ENCODE measurements at places on chromosomes 2 and 18. TPM values are rescaled to one million over a fixed set of nuclear protein-coding genes. Genes with fewer than 3 reads are reported as not detected.

GRCh38 chr18:13216711-13217465, 1.7 kb upstream of the LDLRAD4 start:
- no peak for DNase-seq

- DNase-seq: no peak
These were observed 9.4 kb upstream of the AGFG1 start for GRCh38 chr2:227462462-227462951.

GRCh38 chr18:37516361-37516853, 49.2 kb downstream of the CELF4 start:
- DNase-seq: no peak

DNA sequence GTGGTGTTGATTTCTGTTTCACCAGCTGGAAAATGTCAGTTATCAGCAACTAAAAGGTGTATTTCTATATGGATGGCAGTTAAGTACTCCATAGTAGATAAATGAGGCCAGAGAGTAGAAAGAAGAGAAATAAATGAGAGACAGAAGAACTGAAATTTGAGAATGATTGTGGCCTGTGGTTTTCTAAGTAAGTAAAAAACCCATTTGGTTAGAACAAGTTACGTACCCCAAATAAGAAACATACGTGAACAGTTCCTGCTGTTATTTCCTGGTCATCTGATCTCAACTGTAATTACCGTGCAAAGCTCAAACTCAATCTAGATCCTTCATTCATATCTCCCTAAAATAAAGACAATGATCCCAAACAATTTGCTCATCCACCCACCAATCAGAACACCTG, 181.3 kb downstream of the PID1 start:
- DNase-seq: no peak

ALKAL2 gene
- 12.7 TPM for total RNA-seq

SP140L gene
- total RNA-seq: 11.5 TPM

B3GNT2 gene
- 20.1 TPM for total RNA-seq

Measured in thoracic aorta (tissue), 2 donors.